ENCODE measurements at places on chromosomes 12 and 14. TPM values are rescaled to one million over a fixed set of nuclear protein-coding genes. Genes with fewer than 3 reads are reported as not detected.

GRCh38 chr14:75252254-75252837, 26.3 kb upstream of the FOS start:
- no peak for DNase-seq

DNA sequence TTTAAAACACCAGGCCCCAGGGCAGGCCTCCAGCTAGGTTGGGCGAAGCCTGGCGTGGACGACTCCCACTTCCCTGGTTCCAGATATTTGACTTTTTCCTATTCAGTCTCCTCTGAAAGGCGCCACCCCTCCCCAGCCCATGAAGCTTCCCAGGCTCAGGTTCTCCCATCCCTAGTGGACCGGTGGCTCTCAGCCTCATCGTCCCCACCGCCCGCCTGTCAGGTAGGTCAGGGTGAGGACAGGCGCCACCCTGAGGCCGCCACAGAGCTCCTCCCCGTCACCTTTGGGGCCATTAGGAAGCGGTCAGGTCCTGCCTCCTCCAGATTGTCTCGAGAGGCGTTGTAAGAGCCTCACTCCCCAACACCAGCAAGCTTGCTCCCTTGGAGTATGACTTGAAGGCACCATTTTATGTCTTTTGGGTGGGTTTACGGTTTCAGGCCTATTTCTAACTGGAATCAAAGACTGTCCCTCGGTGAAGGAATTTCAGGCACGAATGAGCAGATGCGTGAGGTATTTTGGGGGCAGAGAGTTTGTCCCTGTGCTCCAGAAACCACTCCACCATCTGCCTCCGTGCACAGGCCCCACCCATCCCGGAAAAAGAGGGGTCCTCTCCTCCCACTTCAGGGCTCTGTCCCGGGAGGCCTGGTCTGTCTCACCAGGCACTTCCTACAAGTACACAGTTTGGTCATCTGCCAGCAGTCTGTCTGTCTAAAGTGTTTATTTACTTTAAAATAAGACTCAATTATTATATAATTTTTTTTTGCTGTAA, 55.6 kb downstream of the TSPAN9 start:
- no peak for DNase-seq

SLCO1B3 gene
- not detected for total RNA-seq

OVCH1 gene
- total RNA-seq, result not detected

GRCh38 chr12:30698346-30698745, 2.7 kb upstream of the IPO8 start:
- DNase-seq, result no peak

DNA sequence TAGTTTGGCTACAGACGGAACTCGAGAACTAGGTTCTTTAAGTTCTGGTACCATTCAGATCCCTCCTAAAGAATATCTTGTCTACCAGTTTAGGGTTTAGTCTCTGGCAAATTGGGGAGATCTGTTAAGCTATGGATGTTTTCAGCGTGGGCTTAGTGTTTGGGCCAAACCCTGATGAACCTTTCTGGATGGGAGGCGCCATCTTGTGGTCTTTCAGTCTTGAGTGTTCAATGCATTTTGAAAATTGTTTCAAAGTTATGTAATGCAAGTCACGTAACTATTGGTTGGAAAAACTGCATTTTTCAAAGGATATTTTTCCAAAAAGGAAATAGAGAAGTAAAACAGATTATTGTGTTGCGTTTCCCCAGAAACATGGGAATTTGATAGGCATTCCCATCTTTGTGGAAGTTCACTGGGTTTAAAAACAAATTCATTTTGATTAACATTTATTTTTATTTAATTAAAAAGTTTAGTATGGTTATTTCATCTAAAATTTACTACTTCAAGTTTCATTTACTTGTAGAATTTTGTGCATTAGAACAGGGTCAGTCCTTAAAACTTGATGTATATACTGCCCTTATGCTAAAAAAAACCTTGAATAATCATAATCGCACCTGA, 169.0 kb downstream of the PRIMA1 start:
- peak; percentile 20 for DNase-seq

DNA sequence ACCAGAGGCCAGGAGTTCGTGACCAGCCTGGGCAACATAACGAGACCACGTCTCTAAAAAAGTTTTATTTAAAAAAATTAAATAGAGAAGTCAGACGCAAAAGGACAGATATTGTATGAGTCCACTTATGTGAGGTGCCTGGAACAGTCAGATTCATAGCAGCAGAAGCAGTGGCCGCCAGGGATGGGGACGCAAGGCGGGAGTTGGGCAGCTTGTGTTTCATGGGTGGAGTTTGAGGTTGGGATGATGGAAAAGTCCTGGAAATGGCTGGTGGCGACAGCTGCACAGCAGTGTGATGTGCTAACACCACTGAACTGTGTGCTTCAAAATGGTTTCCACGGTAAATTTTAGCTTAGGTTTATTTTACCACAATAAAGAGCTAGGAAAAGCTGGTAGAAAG, 57.6 kb upstream of the DDX11 start:
- no peak for DNase-seq

DNA sequence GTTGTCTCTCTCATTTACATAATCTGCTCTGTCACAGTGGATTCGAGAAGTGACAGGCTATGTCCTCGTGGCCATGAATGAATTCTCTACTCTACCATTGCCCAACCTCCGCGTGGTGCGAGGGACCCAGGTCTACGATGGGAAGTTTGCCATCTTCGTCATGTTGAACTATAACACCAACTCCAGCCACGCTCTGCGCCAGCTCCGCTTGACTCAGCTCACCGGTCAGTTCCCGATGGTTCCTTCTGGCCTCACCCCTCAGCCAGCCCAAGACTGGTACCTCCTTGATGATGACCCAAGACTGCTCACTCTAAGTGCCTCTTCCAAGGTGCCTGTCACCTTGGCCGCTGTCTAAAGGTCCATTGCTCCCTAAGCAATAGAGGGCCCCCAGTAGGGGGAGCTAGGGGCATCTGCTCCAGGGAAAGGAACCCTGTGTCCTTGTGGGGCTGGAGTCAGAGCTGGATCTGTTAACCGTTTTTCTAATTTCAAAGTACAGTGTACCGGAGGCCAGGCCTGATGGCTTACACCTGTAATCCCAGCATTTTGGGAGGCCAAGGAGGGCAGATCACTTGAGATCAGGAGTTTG, 5.1 kb downstream of the ERBB3 start:
- peak; percentile 48 for DNase-seq

DNA sequence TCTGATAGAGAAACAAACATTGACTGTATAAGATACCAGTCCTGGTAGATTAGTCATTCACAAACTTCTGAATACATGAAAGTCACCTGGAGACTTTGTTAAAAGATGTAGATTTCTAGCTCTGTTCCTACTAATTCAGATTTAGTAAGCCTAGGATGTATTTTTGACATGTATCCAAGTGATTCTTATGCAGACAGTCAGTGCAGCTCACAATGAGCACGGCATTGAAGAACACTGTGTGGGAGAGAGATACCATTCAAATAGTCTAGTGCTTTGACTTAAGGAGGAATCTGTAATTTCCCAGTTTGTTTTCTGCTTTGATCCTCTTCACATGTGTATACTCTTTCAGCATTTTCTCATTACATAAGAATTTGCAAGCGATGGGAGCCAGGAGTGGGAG, 68.7 kb upstream of the STXBP6 start:
- no peak for DNase-seq
